ENCODE measurements at places on chromosomes 1 and 21.

GRCh38 chr1:235401251-235401650 is 34.0 kb downstream of the TBCE start:
- peaks cover 12% of the 10 kb centered on the region for H3K4me1 ChIP-seq
- H3K27me3 ChIP-seq = no peaks in the 10 kb centered on the region
- no peak overlapping the region for H3K4me3 ChIP-seq
- H3K27ac ChIP-seq = no peak overlapping the region
- H3K36me3 ChIP-seq = no peaks in the 10 kb centered on the region
- no peak for DNase-seq

GRCh38 chr1:58528518-58528917 is 18.0 kb downstream of the OMA1 start:
- no peaks in the 10 kb centered on the region for H3K36me3 ChIP-seq
- no peaks in the 10 kb centered on the region for H3K4me1 ChIP-seq
- H3K4me3 ChIP-seq = no peak overlapping the region
- H3K27me3 ChIP-seq = no peaks in the 10 kb centered on the region

DNA sequence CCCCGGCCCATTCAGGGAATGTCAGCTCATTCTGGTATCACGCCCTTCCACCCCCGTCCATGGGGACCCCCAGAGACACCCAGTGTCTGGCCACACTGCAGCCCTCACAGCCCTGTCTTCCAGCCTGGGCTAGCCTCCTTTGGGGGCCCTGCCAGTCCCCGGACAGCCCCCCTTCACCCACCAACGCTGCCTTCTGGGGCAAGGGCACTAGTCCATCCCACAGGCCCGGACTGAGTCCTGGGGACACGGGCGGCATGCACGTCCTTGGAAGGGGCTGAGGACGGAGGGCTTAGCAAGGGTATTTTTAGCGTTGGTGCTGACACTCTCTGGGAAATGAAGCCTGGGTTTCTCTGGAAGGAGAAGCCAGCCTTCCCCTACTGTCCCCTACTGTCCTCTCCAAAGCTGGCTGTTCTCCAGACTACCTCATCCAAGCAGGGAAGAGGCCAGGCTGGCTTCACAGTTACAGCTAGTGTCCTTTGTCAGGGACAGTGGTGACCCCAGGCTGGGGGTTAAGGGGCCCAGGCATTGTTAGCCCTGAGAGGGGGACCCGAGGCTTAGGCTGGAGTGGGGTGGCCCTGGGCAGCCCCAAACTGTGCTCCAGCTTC is 39.5 kb downstream of the COQ8A start:
- H3K27ac ChIP-seq = no peak overlapping the region
- peaks cover 1% of the 10 kb centered on the region for H3K36me3 ChIP-seq
- no peak overlapping the region for H3K4me3 ChIP-seq
- H3K4me1 ChIP-seq = peaks cover 3% of the 10 kb centered on the region

DNA sequence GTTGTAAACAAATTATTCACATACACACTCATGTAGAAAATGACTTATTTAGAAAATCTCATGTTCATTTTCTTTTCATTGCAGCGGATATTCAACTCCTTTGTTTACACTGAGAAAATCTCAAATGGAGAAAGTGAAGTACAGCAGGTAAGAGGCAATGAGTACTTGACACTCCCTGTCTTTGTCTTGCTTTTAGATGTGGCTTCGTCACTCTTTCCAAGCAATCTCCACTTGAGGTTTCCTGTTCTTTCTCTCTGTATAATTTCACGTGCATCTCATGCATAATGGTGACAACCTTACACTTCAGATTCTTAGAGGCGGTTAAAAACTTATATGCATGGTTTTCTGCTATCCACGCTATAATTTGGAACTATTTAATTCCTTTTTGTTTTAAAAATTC is 80.6 kb downstream of the CACHD1 start:
- DNase-seq = no peak
- no peak overlapping the region for H3K4me3 ChIP-seq
- no peaks in the 10 kb centered on the region for H3K4me1 ChIP-seq
- no peaks in the 10 kb centered on the region for H3K36me3 ChIP-seq

- no peak for DNase-seq
- H3K4me1 ChIP-seq = no peaks in the 10 kb centered on the region
- no peaks in the 10 kb centered on the region for H3K27me3 ChIP-seq
- H3K4me3 ChIP-seq = no peak overlapping the region
Observed at GRCh38 chr1:57857809-57858208, 433.9 kb upstream of the DAB1 start.
